ENCODE measurements at places on chromosomes 7 and 10.

DNA sequence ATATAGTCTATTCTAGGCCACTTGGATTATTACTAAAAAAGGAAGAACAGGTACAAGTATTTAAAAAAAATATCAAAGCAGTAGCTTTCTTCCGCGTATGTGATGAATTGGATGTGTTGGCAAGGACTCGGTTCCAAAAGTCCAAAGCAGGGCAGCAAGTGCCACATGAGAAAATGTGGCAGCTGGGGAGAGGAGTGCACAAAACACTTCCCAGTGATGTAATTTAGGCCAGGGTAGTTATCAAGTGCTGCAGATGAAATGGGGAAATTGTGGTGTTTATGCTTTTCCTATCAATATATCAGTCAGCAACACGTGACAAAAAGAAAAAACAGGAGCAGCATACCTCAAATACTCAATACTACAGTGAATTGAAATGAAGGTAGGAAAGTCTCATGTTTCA is 7.0 kb downstream of the RHOBTB1 start:
- DNase-seq = no peak

GRCh38 chr10:13091801-13092200 is 8.2 kb upstream of the OPTN start:
- no peak for DNase-seq

DNA sequence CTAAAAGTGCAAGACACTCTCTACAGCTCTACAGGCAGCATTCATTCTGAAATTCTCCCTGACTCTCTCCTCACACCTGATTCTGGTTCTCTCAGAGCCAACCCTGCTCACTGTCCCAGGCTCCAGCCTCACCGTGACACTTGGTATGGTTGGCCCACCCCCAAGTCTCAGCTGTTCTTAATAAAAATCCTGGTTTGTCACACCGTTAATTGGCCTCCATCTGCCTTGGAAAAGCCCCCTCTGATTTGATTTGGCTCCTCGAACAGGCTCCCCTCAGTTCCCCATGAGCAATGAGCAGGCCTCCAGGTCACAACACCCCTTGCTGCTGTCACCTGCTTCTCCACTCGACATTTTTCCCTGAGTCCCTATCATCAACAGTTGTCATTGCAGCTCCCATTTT is 507.3 kb upstream of the AUTS2 start:
- DNase-seq = no peak

GRCh38 chr10:30489346-30489745 is 55.4 kb downstream of the MAP3K8 start:
- DNase-seq = no peak

- no peak for DNase-seq
Observed at GRCh38 chr10:70908406-70909296, 20.3 kb upstream of the PCBD1 start.

- DNase-seq = no peak
Observed at GRCh38 chr10:74910976-74911350, 84.6 kb downstream of the KAT6B start.

DNA sequence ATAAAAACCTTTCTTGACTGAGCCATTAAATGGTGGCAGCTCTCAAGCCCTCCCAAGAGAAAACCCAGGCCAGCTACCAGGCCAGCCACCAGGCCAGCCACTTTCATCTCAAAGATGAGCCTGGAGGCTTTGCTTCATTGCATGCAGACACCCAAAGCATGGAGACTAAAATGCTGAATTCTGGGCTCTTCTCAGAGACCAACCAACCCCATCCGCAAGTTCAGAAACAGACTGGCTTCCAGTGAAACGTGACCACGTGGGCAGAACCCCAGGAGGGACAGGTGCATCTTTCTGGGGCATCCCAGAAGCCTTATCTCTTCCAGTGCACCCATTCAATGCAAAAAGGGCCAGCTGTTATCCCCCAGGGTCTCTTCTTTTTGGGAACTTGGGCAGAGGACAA is 20.9 kb downstream of the CHST15 start:
- no peak for DNase-seq

DNA sequence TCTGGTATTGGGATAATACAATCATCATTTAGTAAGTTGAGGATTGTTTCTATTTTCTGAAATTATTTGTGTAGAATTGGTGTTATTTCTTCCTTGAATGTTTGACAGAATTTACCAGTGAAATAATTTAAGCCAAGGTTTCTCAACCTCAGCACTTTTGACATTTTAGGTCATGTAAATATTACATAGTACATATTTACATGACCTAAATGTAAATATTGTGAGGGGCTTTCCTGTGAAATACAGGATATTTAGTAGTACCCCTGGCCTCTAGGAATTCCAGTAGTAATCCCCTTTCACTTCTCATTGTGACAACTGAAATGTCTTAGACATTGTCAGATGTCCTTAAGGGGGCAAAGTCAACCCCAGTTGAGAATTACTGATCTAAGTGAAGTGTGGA is 59.8 kb downstream of the TBC1D12 start:
- no peak for DNase-seq

GRCh38 chr10:91257310-91257709 is 36.8 kb downstream of the PCGF5 start:
- no peak for DNase-seq

- DNase-seq = no peak
Observed at GRCh38 chr10:7449063-7449695, 38.3 kb upstream of the SFMBT2 start.

- no peak for DNase-seq
Observed at GRCh38 chr7:128318691-128319090, 25.0 kb downstream of the RBM28 start.
